ENCODE measurements at places on chromosomes 12 and 14.
A peak's percentile ranks its signal among the peaks of the same experiment; 100 is the strongest.

DNA sequence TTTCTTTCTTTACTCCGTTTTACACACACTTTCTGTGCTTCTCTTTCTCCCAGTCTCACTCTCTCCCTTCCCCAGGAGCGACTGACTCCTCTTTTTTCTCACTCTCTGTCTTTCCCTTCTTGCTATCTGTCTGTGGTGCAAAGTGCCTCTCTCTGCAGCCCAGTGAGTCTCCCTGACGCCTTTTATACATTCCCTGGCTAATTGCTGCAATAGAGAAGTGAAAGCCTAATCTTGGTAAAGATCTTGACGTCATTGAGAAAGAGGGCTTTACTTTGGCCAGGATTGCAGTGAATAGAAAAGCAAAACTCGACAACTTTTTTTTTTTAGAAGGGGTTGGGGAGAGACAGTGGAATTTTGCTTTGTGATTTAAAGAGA lies 706 bp upstream of the DIO2 start:
- DNase-seq, result no peak

- DNase-seq, result no peak
Measured at GRCh38 chr14:76375484-76375883, 453 bp upstream of the ESRRB start.

GRCh38 chr14:25400607-25401206 lies 350.8 kb upstream of the STXBP6 start:
- DNase-seq, result peak; percentile 9

DNA sequence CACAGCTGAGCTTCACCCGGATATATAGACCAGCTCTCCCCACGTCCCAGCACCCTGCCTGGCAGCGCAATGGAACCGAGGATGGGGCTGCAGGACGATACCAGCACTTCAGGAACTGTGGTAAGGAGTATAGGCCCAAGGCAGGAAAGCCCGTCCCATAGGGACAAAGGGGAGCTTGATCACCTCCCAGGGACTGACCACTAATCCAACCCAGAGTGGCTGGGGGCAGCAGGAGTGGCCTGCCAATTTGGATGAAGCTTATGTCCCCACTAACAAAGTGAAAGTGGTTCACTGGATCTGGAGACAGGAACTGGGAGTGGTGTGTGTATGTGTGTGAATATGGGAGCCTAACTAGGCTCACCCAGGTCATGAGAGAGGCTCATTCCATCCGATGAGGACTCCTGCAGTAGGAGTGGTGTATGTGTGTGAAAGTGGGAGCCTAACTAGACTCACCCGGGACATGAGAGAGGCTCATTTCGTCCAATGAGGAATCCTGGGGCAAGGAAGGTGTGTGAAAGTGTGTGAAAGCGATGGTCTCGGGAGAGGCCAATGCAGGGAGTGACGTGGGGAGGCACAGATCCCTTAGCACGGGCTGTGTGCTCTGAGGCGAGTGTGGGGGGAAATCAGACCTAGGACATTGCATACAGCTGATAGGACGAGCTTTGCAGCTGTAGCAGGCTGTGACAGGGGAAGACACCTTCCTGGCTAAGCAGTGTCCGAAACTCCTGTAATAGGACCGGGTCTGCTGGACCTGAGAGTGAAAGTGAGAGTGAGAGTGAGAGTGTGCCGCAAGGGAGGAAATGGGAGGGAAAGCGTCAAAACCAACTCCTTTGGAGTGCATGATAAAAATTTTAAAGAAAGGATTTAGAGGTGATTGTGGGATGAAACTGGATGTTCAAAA lies 25.7 kb downstream of the KLRK1 start:
- DNase-seq, result no peak

- DNase-seq, result no peak
Measured at GRCh38 chr12:113416091-113416754, 6.0 kb upstream of the SDSL start.

GRCh38 chr12:6955108-6956020 lies 4.2 kb downstream of the PTPN6 start:
- no peak for DNase-seq

DNA sequence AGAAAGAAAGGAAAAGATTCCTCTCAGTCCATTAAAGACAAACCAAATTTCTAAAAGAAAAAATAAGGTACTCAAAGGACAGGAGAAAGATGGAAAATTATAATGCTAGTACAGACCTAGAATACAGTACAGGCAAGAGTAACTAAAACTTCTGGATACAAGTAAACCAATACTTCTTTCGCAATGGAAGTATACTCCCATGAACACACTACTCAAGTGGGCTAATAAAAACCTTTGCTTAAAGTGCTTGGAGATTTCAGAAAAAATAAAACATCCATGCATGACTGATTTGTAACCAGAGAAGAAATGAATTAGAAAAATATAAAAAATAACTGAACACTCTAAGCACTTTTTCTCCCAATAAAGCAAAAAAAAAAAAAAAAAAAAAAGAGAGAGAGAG lies 3.5 kb downstream of the ZBTB25 start:
- DNase-seq, result no peak

- DNase-seq, result no peak
Measured at GRCh38 chr14:51917193-51917592, 56.8 kb downstream of the GNG2 start.

DNA sequence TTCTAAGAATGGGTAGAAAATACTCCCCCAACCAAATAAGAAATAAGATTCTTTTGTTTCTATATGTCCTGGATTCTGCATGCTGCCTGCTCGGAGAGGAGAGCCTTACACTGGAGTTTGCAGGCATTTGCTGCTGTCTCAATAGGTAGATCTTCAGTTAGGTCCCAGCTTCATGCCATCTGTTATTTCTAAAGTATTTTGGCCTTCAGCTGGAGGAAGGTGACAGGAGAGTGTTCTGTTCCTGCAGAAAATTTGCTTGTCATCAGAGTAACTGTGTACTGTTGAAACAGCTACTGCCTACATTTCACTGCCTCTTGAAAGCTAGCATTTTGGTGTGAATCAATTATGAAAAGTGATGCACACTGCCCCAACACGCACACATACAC lies 966.9 kb downstream of the NRXN3 start:
- DNase-seq, result no peak

- DNase-seq, result no peak
Measured at GRCh38 chr12:31516702-31517101, 74.2 kb downstream of the DENND5B start.

GRCh38 chr14:37695866-37696265 lies 100.4 kb downstream of the TTC6 start:
- DNase-seq, result no peak

DNA sequence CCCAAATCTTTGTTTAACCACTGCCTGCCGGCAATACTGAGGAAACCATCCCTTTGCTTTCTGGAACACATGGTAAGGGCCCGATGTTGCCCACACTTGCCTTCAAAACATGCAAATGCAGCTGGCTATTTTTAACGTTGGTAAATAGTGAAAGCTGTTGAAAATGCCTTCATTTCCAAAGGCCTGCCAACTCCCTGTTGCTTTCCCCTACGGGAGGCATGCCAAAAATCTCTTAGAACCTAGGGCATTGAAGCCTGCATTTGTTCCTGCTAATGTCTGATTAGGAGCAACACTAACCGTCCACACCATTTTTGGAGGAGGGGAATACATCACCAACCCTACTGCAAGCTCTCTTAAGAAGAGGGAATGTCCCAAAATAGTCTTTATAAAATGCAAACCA lies 152.6 kb upstream of the NOS1 start:
- DNase-seq, result no peak

- DNase-seq, result peak; percentile 75
Measured at GRCh38 chr12:6461401-6462233, 8.9 kb downstream of the VAMP1 start.

GRCh38 chr14:70782361-70782760 lies 27.0 kb downstream of the MAP3K9 start:
- DNase-seq, result peak; percentile 14

- no peak for DNase-seq
Measured at GRCh38 chr12:15851919-15852318, 30.3 kb upstream of the STRAP start.

DNA sequence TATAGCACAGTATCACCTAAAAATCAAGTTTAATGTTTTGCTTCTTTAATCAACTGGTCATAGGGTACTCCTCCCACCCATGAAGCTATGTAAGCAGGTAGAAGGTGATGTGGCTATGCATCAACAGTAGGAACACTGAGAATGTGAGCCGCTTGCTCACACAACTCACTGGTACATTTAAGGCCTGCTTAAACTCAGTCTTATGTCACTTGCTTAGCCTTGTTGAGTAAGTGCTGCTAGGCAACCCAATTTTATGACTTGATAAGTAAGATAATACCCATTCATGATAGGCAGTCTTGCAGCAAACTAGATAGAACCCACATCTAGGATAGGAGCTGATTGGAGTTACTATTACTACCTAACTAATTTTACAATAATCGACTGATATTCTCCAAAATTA lies 70.0 kb upstream of the BMP4 start:
- no peak for DNase-seq

DNA sequence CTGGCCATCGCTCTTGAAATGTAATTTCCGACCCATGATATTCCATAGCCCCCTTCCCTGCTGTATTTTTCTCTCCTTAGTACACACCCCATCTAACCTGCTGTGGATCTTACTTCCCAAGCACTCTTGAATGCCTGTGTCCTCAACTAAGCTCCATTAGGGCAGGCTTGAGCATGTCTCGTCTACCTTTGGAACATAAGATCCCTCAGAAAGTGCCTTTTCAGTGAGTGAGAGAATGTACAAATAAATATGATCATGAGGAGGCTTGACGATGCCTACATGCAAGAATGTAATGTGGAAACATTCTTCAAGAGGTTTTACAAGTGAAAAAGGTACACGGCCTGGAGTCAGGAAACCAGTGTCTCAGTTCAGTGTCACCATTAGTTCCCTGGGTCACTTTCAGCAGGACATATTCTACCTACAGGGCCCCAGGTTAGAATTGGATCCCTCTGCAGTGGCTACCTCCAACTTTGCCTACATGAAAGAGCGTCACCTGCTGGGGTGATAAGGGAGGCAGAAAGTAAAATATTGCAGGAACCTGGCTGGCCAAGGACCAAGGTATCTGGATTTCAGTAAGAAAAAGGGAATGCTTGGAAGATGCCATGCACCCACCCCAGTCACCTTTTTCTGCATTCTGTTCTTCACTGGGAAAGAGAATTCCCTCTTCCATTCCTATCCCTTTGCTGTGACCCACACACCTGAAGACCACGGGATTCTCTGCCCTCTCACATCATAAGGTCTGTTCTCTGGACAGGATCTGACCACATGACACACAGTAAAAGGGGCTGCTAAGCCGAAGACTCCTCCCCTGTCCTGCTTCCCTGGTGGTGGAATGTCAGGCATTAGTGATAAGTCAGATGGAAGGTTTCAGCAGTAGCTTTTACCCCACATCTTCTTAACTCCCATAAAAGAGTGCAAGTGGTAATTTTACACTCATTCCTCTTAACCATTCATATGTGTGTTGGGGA lies 24.6 kb upstream of the SERPINA1 start:
- no peak for DNase-seq

- no peak for DNase-seq
Measured at GRCh38 chr12:124125203-124125871, 152.3 kb downstream of the ZNF664 start.

- no peak for DNase-seq
Measured at GRCh38 chr14:58730792-58731464, 93.2 kb downstream of the DACT1 start.

Data from stimulated activated CD4-positive, alpha-beta T cell treated with anti-CD3 and anti-CD28 coated beads, TNF-alpha, amount 100 ng/mL, for 48 hours (primary cell).